Left forelimb (tissue), 1 donor: ENCODE measurements at places on chromosomes 1 and 21.

- peak; percentile 74 for DNase-seq
Measured at GRCh38 chr1:6554907-6555778, at the start of gene TAS1R1. Gene TAS1R1 (plus strand): TSS chr1:6555307. CDS start chr1:6555374, 67 bp downstream.

GRCh38 chr1:154968731-154969130 is 1.8 kb downstream of the SHC1 start:
- DNase-seq: no peak

- no peak for DNase-seq
Measured at GRCh38 chr1:182281541-182281940, 110.0 kb downstream of the GLUL start.

- DNase-seq: no peak
Measured at GRCh38 chr1:108617008-108617723, 43.7 kb downstream of the HENMT1 start.

DNA sequence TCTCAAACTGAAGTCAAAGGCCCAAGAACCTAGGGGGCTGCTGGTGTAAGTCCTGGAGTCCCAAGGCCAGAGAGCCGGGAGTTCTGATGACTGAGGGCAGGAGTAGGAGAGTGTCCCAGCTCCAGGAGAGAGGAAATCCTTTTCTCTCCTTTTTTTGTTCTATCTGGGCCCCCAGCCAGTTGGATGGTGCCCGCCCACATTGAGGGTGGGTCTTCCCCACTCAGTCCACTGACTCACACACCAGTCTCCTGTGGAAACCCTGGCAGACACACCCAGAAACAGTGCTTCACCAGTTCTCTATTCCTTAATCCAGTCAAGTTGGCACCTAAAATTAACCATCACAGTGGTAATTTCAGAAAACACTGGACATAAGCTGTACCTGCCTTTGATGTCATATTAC is 12.7 kb upstream of the WDR26 start:
- DNase-seq: no peak

- no peak for DNase-seq
Measured at GRCh38 chr1:208374391-208374941, 130.3 kb upstream of the PLXNA2 start.

DNA sequence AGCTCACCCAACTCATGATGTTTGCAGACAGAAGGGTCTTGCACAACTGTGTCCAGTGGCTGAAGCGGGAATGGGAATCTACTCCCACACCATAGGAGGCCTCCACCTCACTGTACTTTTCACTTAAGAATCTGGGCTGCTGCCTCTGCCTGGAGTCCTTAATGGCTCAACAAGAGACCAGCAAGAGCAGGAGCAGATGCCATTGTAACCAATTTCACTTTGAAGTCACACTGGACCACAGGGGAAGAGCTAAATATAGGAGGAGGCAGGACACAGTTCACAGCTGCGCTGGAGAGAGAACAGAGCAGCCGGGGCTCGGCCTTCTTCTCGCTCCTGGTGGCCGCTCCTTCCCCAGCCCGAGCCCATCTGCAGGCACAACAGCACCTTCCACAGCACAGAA is 120.4 kb downstream of the SIPA1L2 start:
- DNase-seq: no peak

GRCh38 chr1:68820151-68820550 is 323.3 kb upstream of the DEPDC1 start:
- no peak for DNase-seq

DNA sequence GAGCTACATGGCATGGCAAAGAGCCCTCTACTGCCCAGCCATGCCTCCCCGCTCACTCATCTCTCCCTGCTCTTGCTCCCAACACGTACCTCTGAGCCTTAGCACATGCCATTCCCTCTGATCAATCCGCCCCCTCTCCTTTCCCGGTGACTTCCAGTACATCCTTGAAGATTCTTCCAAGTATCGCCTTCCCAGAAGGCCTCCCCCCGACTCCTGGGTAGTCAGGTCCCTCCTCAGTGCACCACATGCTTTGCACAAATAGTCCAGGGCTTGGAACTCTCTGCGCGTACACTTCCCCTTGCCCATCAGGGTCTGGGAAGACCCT is 77.0 kb upstream of the IFFO2 start:
- DNase-seq: no peak

DNA sequence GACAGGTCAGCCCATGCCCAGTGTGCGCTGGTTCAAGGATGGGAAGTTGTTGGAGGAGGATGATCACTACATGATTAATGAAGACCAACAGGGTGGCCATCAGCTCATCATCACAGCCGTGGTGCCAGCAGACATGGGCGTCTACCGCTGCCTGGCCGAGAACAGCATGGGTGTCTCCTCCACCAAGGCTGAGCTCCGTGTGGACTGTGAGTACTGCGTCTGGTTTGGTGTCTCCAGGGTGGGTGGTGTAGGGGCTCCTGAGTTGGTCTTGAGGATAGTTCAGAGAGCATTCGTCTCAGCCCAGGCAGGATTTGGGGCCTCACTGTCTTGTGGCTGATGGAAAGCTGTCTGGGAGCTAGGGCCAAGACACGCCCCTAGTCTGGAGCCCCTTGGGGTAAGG is 83.2 kb downstream of the TRIM11 start:
- no peak for DNase-seq

- no peak for DNase-seq
Measured at GRCh38 chr1:180415985-180416633, 86.3 kb downstream of the ACBD6 start.

- DNase-seq: peak; percentile 46
Measured at GRCh38 chr1:5643360-5644107, 348.7 kb downstream of the NPHP4 start.

DNA sequence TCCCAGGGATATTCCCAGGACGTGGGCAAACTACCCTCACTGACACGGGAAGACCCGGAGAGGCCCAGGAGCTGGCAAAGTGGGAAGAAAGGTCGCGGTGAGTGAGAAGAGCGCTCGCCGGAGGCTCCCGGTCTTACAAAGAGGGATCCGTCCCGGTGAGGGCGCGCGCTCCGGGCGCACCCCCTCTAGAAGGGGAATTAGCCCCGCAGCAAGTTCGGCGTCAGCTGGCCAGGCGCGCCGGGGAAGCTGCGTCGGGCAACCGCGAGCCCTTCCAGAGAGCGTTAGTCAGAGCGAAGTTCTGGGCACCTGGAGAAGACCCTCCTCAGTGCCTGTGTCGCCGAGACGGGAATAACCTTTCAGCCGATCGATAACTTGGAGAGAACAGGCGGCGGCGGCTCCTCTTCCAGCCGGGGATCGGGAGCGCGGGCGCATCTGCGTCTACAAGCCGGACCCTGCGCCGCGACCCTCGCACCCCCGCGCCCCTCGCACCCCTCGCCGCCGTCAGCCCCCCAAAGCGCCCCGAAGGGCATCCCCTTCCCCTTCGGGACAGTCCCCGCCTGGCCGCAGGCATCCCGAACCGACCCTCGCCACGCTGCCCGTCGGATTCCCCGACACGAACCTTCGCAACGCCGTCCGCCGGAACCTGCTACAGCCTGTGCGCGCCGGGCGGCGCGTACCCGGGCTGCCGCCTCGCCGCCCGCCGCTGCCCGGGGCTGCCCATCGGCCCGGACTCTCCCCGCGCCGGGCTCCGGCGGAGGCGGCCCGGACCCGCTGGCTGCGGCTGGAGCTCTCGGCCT is 485 bp downstream of the SIPA1L2 start:
- DNase-seq: peak; percentile 72
